CD4-positive, alpha-beta T cell treated with Interleukin-1 beta for 1 hour (primary cell): ENCODE measurements at places on chromosomes 6 and 20.

GRCh38 chr6:87151781-87152525 is 3.4 kb upstream of the ZNF292 start:
- DNase-seq: peak; percentile 73

GRCh38 chr6:128206610-128207426 is 306.0 kb upstream of the THEMIS start:
- DNase-seq: no peak

DNA sequence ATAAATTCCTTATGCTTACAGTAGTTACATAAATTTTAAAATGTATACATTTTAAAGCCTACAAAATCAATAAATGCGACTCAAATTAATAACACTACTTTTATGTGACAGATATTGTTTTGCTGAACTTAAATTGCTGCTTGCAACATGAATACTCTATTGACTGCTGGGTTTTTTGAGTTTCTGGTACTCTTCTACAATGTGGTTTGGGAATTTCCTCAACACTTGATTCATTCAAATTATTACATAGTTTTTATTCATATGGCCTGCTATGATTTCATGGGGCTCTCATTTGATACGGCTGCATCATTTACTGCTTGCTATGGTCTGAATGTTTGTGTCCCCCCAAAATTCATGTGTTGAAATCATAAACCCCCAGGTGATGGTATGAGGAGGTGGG is 2.3 kb upstream of the TXLNB start:
- no peak for DNase-seq

GRCh38 chr20:57563522-57563921 is 2.6 kb downstream of the PCK1 start:
- no peak for DNase-seq

- DNase-seq: no peak
These were observed 72.1 kb downstream of the GFOD1 start for GRCh38 chr6:13415283-13415682.

DNA sequence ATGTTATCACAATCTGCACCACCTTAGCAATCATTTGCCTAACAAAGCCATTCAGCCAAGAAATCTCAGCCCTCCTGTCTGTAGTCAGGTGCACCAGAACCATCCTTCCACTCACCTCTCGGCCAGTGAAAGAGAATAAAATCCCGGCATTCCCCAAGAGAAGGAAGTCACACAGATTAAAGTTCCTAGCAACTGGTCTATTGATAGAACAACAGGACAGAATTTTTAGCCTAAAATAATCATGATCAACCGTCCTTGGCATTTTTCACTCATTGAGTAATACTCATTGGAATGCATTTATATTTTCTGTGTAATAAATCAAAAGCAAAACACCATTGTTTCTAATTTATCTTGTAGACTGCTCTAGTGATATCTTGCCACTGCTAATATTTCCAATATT is 85.7 kb upstream of the CDH4 start:
- no peak for DNase-seq

DNA sequence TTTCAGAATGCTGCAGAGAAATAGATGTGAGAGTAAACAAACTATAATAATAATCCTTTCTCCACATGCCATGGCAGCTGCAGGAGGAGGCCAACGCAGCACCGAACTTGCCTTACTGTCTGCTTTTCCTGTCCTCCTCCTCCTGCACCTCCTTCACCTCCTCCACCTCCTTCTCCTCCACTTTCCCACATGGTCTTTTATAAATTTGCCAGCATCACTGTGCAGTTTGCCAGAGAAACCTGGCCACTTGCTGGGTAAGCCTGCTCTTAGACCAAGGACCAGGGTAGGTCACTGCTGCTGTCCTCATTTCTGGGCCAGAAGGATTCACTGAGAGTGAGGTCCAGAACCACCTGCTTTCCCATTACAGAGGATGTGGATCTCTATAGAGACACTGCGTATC is 8.7 kb downstream of the SGK1 start:
- DNase-seq: no peak
